ENCODE measurements at places on chromosomes 3 and 15.

DNA sequence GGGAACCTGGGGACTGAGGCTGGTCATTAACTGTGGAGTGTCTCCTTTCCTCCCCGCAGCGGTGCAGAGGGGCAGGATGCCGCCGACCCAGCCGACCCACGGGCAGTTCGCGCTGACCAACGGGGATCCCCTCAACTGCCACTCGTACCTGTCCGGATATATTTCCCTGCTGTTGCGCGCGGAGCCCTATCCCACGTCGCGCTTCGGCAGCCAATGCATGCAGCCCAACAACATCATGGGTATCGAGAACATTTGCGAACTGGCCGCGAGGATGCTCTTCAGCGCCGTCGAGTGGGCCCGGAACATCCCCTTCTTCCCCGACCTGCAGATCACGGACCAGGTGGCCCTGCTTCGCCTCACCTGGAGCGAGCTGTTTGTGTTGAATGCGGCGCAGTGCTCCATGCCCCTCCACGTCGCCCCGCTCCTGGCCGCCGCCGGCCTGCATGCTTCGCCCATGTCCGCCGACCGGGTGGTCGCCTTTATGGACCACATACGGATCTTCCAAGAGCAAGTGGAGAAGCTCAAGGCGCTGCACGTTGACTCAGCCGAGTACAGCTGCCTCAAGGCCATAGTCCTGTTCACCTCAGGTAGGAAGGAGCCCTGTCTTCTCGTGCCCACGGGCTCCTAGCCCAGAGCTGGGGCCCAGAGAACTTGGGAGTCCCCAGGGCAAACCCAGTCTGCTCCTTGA, 3.7 kb downstream of the NR2F2 start:
- no peak for DNase-seq

DNA sequence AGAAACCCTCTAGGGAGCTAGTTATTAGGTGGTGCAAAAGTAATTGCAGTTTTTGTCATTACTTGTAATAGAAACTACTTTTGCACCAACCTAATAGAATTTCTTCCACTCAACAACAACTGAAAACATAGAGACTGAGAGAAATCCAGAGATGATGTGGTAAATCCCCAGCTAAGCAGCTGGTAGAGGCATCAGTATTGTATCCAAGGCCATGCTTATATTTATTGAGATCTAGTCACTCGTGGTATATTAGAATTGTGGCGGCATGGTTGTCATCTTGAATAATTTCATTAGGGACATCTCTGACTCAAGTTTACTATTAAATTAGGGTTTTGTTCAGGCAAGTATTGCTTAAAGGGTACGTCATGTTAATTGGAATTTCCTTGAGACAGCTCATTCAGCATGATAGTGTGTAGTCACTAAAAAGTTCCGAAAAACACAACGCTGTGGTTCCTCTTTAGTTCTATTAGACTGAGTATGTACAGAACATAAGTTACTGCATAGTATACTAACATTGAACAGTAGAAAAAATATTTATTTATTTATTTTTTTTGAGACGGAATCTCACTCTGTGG, 35.3 kb downstream of the PAK2 start:
- DNase-seq, result peak; percentile 38

- DNase-seq, result no peak
These were observed 407.5 kb upstream of the WNT5A start for GRCh38 chr3:55894605-55895004.

- DNase-seq, result peak; percentile 78
These were observed 26.9 kb downstream of the PIERCE2 start for GRCh38 chr15:55434989-55435825.

DNA sequence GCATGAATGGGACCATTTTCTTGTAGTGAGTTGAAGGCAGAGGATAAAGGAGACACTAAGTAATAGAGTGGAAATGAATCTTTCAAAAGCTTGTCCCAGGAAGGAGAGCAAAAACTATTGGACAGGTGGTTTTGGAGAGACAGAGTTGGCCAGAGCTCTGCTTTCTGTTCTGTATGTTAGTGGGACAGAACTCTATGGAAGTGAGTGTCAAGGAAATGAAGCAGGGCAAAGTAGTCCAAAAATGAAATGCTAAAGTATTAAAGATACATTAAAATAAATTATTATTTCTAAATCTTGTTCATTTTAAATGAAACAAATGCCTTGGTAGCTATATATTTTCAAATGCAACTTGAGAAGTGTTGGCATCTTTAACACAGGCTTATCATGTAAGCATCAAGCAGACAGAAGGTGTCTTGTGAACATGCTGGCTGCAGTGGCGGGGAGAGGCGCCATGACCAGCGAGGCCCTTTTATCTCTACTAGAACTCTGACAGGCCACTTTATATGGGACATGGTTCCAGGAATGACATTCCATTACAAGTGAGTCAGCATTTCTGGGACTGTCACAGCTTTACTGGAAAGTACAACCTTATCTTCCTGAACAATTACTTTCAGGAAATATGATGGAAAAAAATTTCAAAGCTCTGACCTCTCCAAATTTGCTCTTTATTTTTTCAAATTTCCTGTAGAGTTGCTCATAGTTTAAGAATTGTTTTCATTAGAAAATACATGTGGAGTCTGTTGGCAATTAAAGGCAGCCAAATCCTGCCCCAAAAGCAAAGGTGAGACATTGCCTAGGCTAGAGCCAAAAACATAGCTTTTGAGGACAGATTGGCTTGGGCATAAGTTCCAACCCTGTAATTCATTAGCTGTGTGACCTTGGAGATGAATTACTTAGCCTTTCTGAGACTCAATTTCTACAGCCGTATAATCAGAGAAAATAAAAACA, 106.5 kb downstream of the ECT2 start:
- peak; percentile 87 for DNase-seq

DNA sequence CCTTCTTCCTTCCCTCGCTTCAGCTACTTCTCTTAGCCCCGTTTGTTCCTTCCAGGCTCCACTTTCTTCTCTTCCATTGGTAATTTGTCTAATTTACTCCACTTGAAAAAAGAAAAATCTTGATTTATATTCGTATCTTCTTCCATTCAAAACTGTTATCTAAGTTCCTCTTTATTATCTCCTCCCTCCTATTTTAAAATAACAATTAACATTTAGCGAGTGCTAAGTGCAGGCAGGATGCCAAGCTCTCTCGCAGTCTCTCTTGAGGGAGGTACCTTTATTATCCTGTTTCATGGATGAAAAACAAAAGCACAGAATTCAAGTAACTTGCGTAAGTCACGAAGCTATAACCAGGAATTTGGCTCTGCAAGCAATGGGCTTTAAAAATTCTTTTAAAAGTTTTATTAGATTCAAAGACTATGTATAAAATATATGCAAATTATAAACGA, 418.9 kb upstream of the NAALADL2 start:
- peak; percentile 92 for DNase-seq

GRCh38 chr15:47917881-47918280, 200.6 kb downstream of the SEMA6D start:
- no peak for DNase-seq

Data from fibroblast of the aortic adventitia (primary cell).